ENCODE measurements at places on chromosomes 11 and 22.

DNA sequence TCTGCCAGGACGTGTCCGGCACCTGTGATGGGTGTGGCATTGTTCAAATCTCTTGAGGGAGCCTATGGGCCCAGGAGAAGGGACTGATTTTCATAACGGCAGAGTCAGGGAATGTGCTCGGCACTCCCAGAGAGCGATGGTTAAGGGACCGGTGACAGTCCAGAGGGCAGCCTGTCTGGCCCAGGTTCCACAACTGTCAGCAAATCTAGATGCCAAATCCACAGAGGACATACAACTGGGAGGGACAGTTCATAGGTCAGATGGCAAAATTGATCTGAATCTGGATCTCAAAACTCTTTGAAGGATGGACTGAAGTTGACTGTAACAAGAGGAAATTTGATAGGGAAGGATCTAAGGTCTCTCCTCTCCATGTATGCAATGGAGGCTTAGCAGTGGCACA lies 7.5 kb downstream of the SEC14L2 start:
- no peak for DNase-seq

GRCh38 chr11:122721964-122722266 lies 66.4 kb downstream of the UBASH3B start:
- no peak for DNase-seq

GRCh38 chr11:78821371-78822306 lies 247.0 kb upstream of the NARS2 start:
- no peak for DNase-seq

DNA sequence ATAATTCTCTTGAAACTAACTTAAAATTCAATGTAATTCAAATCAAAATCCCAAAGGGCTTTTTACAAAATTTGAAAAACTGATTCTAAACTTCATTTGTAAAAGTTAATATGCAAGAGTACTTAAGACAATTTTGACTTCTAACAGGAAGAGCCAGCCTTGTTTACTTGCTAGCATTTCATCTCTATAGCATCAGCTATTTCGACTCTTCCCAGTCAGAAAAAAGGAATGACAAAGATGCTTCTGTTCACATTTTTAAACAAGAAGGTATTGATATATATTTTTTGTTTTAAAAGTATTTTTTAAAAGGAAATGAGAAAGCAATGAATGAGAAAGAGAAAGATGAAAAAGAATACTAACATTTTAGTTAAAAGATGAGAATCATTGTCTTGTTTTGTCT lies 16.4 kb downstream of the SLN start:
- DNase-seq: no peak

DNA sequence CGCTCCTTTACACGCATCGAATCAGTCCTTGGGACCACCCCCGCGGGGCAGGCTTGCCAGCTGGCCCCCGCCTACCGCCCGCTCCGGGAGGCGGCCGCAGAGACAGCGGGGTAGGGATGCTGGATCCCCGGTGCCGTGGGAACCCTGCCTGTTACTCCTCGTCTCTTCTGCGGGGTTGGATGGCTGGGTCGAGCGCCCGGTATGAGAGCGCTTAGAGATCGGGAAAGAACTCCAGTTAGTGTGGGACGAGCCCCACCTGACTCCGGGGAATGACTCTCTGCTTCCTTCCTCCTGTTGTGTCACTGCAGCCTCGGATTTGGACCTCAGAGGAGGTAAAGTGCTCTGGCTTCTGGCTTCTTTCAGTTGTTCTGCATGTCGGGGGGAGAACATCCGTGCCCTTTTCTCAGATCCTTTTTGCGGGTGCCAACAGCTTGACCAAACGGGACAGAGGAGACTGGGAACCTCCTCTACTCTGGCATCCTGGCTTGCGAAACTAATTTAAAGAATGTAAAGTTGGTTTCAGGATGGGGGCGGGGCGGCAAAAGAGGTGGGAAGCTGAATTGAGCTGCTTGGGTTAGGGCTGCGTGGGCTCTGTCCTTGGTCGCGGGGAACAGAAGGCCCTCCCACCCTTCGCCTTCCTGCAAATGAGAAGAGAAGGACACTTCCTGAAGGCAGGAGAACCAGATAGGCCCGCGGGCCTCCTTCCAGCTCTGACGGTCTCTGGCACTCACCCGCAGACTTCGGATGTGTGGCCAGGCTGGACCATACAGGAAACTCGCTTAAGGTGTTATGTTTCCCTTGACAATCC lies 938 bp downstream of the LAYN start:
- DNase-seq: peak; percentile 35

GRCh38 chr11:74551754-74552145 lies 40.6 kb upstream of the POLD3 start:
- DNase-seq: no peak

DNA sequence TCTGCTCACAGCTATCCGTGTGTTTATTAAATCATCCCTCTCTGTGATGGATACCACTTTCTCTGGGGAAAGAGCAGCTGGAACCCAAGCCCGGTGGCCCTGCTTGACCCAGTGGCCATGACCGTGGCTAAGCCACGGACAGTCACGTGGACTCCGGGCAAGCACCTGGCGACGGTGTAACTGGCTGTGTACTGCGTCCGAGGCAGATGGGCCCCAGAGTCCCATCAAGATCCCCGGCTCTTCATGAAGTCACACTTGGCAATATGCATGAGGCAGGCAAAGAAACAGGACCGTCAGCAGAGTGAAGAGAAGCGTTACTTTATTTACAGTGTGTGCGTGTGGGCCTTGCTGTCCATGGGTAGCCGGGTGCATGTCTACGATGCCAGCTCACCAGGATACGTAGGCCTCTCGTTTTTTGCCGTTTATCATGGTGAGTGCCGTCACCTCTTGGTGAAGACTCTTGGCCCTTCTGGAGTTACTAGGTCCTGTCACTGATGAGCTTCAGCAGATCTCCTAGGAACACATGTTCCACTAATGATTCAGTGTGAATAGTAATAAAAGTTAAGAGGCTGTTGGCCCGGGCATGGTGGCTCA lies 366.3 kb downstream of the TBC1D22A start:
- no peak for DNase-seq

DNA sequence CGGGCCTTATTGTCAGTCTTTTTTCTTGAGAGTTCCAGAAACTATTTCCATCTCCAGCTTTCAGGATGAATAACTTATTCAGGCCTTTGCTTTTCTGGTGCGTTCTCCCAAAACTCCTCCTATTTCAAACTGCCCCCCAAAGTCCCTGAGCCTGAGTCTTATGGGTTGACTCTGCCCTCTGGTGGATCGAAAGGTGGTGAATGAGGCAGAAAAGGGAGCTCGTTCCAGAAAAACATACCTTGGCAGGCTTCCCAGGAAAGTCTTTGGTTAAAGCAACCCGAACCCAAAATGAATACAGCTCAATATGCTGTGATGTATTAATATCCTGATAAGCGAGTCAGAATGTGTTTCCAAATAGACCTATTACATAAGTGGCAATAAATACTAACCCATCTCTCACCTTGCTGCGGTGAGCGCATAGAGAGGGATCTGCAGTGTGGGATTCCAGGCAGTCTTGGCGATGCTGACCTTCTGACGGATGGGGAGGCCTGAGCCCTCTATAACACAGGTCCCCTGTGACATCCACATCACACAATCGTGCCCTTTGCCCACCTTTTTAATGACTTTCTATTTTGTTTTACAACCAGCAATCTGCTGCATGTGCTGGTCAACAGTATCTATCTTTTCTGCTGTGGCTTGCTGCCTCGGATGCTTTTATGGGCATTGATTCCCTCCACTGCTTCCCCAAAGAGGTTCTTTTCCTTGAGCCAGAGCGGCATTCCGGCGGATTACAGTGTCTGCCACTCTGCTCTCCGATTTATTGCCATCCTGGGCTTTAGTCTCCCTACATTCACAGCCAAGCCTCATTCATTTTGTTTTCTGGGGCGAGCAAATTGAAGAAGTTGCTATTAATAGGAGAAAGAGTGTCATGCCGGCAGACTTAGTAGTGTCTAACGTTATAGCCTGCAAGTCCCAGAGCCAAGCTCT lies 756.8 kb downstream of the NTM start:
- peak; percentile 42 for DNase-seq

DNA sequence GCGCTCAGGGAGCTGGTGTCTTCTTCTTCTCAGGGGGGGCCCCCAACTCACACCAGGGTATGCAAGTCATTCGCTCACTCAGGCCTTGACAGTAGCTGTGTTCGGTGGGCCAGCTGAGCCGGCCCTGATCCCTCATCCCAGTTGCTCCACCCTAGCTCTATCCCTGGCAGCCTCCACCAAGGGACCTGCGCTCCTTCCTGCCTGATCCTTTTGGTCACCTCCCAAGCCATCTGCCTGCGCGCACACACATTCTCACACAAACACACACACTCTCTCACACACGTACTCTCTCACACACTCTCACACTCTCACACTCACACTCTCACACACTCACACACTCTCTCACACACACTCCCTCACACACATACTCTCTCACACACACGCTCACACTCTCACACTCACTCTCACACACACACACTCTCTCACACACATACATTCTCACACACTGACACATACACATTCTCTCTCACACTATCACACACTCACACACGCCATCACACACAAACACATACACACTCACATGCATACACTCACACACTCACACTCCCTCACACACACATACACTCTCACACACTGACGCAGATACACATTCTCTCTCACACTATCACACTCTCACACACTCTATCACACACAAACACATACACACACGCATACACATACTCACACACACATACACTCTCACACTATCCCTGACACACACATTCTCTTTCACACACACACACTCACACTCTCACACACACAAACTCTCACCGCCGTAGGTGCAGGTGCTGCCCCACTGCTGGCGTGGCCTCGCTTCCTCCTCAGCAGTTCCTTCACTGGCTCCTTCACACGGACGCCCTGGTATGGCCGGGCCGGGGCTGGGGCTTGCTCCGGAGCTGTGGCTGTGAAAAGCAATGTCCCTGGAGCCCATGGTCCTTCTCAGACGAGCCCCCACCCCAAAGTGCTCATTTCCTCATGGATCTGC lies 20.8 kb downstream of the POU2AF1 start:
- no peak for DNase-seq

GRCh38 chr22:22137891-22138290 lies 106.7 kb upstream of the VPREB1 start:
- DNase-seq: no peak

DNA sequence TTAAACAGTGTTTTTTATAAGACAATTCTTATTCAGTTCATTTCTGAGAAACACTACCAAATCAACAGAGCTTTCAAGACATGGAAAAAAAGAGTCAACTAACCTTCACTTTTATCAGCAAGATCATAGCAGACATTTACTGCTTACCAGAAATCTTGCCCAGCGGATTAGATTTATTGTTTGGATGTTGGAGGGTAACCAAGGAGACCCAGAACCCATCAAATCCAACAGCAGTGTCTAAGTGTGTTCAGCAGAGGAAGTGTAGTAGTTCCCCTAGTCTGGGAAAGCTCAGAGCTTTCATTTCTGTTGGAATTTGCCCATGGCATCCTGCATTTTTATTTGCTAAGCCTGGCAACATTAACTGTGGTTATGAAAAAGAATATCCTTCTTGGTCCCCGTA lies 2.4 kb upstream of the PGM2L1 start:
- DNase-seq: no peak

DNA sequence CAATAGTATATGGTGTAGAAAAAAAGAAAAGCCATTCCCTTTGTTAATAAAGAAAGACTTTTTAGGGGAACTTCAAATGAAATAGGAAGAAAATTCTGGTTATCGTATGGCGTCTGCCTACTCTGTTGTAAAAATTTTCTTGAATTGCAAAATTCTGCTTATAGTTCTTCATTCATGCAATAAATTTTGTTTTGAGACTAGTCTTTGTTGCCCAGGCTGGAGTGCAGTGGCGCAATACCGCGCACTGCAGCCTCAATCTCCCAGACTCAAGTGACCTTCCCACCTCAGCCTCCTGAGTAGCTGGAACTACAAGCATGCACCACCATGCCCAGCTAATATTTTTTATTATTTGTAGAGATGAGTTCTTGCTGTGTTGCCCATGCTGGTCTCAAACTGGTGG lies 5.8 kb downstream of the DDIAS start:
- peak; percentile 82 for DNase-seq

GRCh38 chr22:33504941-33505625 lies 415.2 kb downstream of the LARGE1 start:
- DNase-seq: no peak

- DNase-seq: peak; percentile 51
These were observed 4.2 kb downstream of the TST start for GRCh38 chr22:37014835-37015586.

GRCh38 chr11:128786507-128786906 lies 80.6 kb downstream of the KCNJ1 start:
- DNase-seq: no peak

GRCh38 chr11:104370478-104370877 lies 206.5 kb upstream of the PDGFD start:
- DNase-seq: no peak

DNA sequence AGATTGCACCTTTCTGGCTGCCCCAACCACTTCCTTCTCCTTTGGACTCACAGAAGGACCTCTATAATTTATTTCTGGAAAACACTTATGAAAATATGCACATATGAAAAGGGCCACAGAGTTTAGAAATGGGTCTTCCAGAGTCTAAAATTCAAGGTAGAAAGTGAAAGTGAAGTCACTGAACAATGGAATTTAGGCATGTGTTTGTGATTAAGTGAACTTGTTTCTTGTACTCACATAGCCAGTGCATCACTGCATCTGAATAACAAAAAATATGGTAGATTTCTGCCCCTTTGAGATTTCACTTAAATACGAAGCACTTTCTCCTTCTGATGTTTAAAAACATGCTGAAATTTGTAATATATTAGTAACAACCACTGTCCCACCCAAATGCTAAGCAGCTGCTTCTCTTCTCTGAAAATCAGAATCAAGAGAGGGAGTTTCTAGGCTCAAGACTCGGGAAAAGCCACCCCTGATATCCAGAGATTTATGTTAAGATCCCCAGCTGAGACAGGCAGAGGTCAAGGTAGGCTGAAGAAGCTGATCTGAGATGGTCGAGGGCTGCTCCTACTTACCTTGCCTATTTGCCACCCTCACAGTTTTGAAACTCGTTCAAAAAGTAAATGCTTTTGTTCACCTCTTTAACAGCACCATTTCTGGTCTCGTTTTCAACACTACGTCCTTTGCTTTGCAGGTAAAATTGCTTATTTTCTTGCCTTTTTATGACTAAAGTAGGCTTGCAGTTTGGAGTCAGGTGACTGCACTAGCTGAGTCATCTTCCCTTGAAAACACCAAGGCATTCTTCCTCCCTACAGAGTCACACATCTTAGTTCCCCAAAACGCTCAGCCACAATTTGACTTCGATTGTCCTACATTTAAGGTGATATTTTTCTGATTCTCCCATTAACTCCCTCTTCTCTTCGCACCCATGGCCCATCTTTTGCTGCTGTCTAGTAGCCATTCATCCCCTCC lies at the start of gene XKR3:
Gene XKR3, minus strand, starts transcription at position 696 of the 972 bp plus-strand sequence. CDS start 17,338 bp downstream, outside the sequence.
- peak; percentile 68 for DNase-seq

DNA sequence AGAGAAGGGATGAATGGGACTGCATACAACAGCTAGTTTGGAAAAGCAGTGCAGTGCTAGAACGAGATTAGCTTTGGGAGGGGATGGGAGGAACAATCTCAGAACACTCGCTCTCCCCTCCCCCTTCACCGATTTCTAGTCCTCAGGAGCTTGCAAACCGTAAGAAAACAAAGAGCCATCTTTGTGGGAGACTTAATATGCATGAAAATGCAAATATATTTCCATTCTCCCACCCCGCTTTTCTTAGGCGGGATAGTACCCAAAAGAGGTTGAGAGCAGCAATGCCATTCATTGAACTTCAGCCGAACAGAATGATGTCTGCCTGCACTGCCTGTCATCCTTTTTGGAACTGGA lies 1.1 kb downstream of the SPINDOC start:
- DNase-seq: no peak

- DNase-seq: no peak
These were observed 144.2 kb downstream of the TRIM29 start for GRCh38 chr11:119993722-119994121.

Measured in inflammatory macrophage treated with lipopolysaccharide for 1 hour (primary cell).